Ascending aorta (tissue), 2 donors: ENCODE measurements at places on chromosomes 3 and 15. TPM values are rescaled to one million over a fixed set of nuclear protein-coding genes. Genes with fewer than 3 reads are reported as not detected.

Gene USP50
- total RNA-seq: not detected

DNA sequence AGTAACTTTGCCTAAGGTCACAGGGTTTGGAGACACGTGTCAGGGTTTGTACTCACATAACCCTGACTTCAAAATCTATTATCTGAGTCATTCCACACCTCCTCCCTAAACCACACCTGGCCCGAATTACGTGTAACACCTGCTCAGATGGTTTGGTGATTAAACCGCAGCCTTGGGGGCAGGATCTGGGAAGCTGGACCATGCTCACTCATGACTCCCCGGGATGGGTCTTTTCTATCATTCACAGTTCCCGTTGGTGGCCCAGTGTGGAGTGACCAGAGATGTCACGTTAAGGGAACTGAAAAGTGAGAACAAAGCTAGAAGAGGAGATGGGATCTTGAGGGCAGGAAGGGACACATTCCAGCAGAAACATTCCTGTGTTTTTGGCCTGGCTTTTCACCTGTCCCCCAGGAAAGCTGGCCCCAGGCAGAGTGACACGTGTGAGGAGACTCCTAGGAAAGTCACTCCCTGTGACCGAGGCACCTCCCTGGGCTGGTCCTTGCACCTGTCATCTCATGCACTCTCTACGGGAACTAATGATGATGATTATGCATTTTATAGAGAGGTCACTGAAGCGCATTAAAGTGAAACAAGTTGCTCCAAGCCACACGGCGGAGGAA lies 75.4 kb upstream of the POMGNT2 start:
- H3K27me3 ChIP-seq: no peaks in the 10 kb centered on the region
- peak; percentile 37 for DNase-seq
- no peak overlapping the region for H3K27ac ChIP-seq
- H3K36me3 ChIP-seq: no peaks in the 10 kb centered on the region
- H3K4me3 ChIP-seq: no peak overlapping the region

DNA sequence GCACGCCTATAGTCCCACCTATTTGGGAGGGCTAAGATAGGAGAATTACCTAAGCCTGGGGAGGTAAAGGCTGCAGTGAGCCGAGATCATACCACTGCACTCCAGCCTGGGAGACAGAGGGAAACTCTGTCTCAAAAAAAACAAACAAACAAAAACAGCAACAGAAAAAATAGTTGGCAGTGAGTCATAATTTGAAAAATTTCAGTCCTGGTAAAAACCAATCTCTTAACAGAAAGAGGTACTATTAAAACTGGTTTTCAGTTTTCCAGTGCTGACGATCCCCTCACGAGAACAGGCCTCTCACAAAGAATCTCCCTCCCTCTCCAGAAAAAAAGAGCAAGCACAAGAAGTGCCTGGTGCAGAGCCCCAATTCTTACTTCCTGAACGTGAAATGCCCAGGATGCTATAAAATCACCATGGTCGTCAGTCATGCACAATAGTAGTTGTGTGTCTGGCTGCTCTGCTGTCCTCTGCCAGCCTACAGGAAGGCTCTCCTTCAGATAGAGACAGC lies 22.8 kb upstream of the MAP4 start:
- no peak for DNase-seq
- H3K27me3 ChIP-seq: no peaks in the 10 kb centered on the region
- H3K4me3 ChIP-seq: no peak overlapping the region
- H3K4me1 ChIP-seq: peaks cover 41% of the 10 kb centered on the region
- no peaks in the 10 kb centered on the region for H3K36me3 ChIP-seq
- H3K27ac ChIP-seq: peak overlapping the region; percentile 80

Gene TMEM266
- not detected for total RNA-seq

DNA sequence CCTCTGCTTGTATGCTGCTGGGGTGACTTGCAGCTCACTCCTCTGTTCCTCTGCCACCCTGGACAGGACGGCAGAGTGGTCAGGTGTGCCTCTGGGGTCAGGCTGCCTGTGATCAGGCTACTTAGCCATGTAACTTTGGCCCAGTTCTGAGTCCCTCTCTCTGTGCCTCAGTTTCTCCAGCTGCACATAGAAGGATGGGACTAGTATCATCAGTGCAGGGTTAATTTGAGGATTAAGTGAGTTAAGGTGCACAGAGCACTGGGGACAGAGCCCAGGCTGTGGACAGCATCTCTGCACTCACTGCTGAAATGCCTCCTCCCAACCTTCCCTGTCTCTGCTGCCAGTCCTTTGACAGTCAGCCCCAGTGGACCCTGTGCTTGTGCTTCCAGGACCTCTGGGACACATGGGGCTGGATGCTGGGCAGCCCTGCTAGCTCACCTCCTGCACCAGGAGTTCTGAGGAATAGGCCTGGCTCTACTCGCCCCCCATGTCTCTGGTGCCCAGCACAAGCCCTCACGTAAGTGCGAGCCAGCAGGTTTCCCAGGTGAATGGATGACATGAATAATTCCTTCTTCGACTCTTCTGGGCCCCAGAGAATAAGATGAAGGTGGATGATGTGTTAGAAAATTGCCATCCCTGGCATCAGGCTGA lies 19.3 kb upstream of the PRR23E start:
- H3K36me3 ChIP-seq: no peaks in the 10 kb centered on the region
- H3K27me3 ChIP-seq: no peaks in the 10 kb centered on the region
- DNase-seq: no peak

Gene HIGD2B
- not detected for total RNA-seq

- no peaks in the 10 kb centered on the region for H3K4me1 ChIP-seq
- no peaks in the 10 kb centered on the region for H3K27me3 ChIP-seq
- no peak overlapping the region for H3K4me3 ChIP-seq
- no peaks in the 10 kb centered on the region for H3K36me3 ChIP-seq
Measured at GRCh38 chr3:165070682-165071081, 7.6 kb downstream of the SI start.

Gene VPS18
- 51.8 TPM for total RNA-seq
